ENCODE measurements at places on chromosomes 6 and 20.

- peak; percentile 77 for DNase-seq
Measured at GRCh38 chr6:17280552-17281090, 540 bp upstream of the RBM24 start.

DNA sequence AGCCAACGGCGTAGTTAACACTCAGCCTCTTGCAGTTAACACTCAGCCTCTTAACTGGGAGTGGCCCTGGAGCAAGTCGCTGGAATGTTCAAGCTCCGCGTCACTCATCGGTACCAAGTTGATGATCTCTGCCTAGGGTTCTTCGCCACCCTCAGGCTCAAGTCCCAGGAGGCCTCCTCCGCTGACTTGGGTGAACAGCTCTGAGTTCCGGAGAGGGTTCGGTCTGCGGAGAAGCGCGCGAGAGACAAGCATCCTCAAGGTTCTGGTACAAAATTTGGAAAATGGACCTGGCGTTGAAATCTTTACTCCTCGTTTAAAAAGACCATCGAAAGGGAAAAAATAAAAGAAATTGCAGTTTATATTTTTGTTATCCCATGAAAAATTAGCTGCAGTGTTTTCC lies 876 bp upstream of the DSP start:
- DNase-seq = no peak

- DNase-seq = peak; percentile 84
Measured at GRCh38 chr6:26021001-26021349, 58.4 kb downstream of the TRIM38 start.

DNA sequence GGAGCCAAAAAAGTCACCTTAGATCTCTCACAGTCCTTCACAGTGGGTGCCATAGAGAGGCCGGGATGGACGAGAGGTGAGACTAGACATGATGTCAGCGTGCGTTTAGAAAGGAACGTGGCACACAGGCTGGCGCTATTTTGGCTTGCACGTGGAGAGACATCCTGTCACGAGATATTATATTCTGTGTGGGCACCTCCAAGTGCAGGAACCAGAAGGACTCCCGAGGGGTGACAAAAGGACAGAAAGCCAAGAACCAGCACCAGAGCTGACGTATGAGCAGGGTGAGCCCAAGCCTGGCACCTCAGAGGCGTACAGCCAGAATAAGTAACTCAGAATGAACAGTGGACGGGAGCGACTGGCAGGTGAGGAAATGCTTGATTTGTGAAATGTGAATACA lies 49.9 kb upstream of the QKI start:
- no peak for DNase-seq

GRCh38 chr20:58624687-58625086 lies 26.4 kb upstream of the STX16 start:
- no peak for DNase-seq

DNA sequence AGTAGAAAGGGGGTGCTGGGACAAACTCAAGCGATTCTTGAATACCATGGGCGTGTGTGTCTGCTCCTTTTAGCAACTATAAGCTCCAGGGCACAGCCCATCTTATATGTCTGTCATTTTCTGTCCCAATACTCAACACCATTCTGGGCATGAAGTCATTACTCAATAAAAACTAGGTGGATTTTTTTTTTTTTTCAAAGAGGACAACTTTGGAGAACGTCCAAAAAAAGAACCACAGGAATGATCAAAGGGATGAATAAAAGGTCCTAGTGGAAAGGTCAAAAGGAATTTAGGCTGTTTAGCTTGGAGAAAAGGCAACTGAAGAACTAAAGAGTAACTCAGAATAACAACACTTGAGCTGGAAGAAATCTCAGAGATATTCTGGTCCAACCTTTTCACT lies 24.4 kb downstream of the UQCC1 start:
- DNase-seq = no peak

DNA sequence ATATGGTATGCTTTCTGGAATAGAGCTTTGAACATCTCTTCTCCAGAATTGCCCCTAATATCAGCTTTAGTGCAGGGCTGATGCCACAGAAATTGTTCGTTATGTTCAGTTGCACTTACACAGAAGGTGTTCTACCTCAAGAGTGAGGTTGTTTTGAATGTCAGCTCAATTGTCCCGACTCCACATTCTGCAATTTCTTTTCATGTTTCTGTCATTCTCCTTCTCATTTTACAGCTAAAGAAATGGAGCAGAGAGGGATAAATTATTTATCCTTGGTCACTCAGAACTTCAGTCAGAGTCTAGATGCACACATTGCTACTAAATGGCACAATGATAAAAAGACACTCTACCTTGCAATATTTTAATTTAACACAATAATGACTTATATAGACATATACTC lies 137.0 kb upstream of the CCN2 start:
- DNase-seq = no peak

- no peak for DNase-seq
Measured at GRCh38 chr6:106087548-106088325, 1.6 kb downstream of the PRDM1 start.

- no peak for DNase-seq
Measured at GRCh38 chr20:38534756-38535155, 46.2 kb upstream of the ADIG start.

DNA sequence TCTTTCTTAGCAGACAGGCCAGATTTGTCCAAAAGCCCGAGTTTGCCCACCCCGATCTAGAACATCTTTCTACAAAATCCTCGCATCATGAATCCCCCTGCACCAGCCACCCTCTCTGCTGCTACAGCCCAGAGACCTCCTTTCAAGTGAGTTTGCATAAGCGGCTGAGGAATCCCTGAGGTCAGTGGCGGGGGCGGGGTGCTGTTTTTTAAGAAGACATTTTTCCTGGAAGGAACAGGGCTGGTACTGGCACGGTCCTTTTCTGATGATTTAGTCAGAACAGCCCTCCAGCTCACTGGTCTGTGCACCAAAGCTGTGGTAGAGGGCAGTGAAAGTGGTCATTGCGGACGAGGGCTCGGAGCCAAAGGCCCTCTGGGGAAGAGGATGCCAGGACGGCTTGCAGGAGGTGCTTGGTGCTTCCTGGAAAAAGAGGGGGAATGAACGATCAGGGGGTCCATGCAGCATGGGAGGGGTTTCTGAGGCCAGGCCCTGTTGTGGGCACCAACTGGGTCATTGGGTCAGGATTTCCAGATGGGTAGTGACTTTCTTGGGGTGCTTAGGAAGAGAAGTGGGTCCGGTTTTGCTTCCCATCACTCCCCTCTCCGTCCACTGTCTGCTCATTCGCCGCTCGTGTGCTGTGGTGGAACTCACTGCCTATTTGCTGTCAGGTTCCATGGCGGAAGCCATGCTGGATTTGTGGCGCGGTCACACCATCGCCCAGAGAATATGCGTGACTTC lies 50.4 kb downstream of the GNAS-AS1 start:
- DNase-seq = no peak

- DNase-seq = no peak
Measured at GRCh38 chr6:146915671-146916127, 288.5 kb upstream of the STXBP5 start.

GRCh38 chr6:106510090-106510970 lies 119.0 kb downstream of the RTN4IP1 start:
- DNase-seq = peak; percentile 74

DNA sequence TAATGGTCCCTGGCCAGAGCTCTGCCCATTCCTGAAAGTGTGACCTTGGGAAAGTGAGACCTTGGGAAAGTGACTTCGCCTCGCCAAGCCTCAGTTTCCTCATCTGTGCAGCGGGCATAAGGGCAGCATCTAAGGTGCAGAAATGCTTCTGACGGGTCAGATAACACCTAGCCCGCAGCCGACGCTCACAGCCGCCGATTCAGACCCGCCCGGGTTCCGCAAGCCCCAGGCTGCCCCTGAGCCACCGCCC lies 486 bp downstream of the FKBP1A start:
- no peak for DNase-seq

- DNase-seq = no peak
Measured at GRCh38 chr6:144339859-144340452, 54.8 kb downstream of the UTRN start.

GRCh38 chr6:52013035-52013434 lies 74.4 kb downstream of the PKHD1 start:
- peak; percentile 83 for DNase-seq

GRCh38 chr20:59749301-59749700 lies 145.0 kb downstream of the PHACTR3 start:
- no peak for DNase-seq

GRCh38 chr6:130167655-130168054 lies 55.1 kb downstream of the SAMD3 start:
- DNase-seq = no peak

- DNase-seq = no peak
Measured at GRCh38 chr20:13745784-13746183, 38.9 kb downstream of the ESF1 start.

DNA sequence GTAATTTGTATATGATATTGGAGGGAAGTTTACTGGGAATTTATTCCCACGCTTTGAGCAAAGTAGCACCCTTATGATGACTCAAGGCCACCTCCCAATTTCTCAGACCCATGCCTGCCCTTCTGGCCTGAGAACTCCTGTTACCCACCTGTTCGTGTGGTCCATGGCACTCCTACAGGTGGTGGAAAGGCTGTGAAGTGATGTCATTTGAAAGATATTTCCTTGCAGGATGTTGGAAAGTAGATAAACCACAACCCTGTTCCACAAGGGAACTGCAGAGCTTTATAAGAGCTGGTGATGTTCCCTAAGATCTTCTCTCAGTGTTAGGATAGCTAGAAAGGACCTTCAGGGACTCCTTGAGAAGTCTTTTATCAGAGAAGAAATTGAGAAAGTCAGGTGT lies 70.5 kb downstream of the ADGRG6 start:
- no peak for DNase-seq

GRCh38 chr6:3844097-3844463 lies 5.1 kb upstream of the FAM50B start:
- DNase-seq = no peak

GRCh38 chr20:56358600-56359211 lies at the start of gene FAM210B:
Gene FAM210B, plus strand, starts transcription at chr20:56358974. Its CDS starts 32 bp downstream, at chr20:56359006.
- peak; percentile 94 for DNase-seq

- peak; percentile 69 for DNase-seq
Measured at GRCh38 chr20:22977047-22977785, 57.9 kb upstream of the SSTR4 start.

DNA sequence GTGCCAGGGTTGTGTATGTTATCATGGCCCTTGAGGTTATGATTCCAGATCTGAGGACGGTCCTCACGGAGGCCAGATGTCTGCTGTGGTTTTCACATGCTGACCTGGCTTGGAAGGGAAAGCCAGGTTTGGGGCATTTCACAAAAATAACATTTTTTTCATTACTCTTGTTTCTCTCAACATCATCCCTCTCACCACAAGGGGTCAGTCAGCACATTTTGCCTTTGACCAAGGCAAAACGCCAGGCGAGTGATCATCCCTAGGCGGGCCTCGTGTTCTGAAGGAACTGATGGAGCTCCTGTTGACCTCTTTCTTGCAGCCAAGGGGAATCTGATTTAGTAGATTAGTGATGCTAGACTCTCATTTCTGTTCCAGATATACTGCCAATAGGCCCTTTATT lies 133.5 kb downstream of the TBC1D7 start:
- no peak for DNase-seq

DNA sequence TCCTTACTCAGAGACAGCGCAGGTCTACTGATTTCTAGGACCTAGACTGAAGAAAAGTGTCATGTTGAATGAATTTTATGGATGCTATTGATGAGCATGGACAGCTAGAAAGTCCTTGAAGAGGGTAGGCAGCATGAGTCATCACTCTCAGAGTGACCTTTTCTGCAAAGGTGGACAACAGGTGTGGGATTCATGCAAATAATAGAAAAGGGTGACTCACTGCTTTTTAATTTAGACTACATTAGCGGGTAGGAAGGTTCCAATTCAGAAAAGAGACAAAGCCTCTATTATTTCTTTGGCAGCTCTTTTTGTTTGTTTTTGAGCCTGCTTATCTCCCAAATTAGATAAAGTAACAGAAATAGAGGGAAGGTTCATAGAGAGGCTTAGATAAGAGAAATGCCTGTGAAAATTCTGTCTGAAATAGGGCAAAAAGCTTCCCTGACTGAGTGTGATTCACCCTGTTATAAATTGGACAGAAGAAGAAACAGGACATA lies 191.4 kb downstream of the TENT5A start:
- no peak for DNase-seq

DNA sequence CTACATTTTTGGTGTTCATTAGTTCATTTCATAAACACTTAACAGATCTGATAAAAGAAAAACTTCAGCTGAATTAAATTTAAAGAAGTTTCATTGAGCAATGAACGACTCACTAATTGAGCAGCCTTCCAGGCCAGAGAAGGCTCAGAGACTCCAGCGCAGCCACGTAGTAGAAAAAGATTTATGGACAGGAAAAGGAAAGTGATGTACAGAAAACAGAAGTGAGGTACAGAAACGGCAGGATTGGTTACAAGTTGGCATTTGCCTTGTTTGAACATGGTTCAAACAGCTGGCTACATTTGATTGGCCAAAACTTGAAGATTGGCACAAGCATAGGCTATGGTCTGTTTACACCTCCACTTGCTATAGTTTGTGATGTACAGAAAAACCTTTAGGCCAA lies 166.3 kb upstream of the DTNBP1 start:
- no peak for DNase-seq

DNA sequence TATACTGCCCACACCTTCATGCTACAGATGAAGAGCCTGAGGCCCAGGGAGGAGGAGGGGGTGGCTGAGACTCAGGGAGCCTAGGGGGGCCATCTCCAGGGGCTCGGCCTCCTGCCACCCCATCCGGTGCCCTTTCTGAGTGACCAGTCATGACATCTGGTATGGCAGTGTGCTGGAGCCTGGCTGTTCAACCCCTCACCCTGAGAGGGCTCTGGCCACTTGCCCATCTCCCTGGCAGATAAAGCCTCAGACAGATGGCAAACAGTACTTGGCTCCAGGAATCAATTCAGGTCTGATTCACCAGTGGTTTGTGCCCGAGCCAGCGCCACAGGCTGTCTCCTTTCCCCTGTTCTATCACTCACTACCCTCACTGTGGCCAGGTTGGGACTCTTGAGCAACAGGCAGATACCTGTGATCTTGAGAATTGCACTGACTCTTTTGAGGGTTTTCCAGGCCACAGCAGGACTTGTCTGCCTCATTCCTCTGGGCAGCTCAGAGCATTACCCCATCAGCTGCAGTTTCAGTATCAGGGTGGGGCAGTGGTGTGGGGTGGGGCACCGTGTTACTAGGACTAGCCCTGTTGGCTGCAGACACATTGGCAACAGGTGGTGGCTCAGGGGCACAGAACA lies 22.8 kb downstream of the SRSF3 start:
- peak; percentile 73 for DNase-seq

GRCh38 chr6:20375436-20375835 lies 26.2 kb upstream of the E2F3 start:
- DNase-seq = no peak

- no peak for DNase-seq
Measured at GRCh38 chr6:138523347-138524210, 24.3 kb upstream of the NHSL1 start.

DNA sequence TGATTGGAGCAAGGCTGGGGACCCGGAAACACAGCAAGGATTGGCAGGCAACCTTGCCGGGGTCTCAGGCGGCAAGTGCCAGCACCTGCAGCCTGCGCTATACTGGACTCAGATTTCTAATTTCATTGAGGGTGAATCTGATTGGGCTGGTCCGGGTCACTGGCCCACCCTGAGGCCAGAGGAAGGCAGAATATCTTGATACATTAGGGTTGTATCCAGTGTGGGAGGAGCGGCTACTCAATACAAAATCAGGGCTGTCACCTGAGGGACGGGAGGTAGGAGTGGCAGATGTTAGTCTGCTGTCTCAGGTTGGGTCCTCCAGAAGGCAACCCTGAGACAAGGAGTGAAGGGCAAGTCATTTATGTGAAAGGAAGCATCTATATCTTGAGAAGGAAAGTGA lies 40.7 kb downstream of the BFSP1 start:
- DNase-seq = peak; percentile 18

Measured in sigmoid colon (tissue), 7 donors.